ENCODE measurements at places on chromosomes 7 and 10. TPM values are rescaled to one million over a fixed set of nuclear protein-coding genes. Genes with fewer than 3 reads are reported as not detected.

- no peak for DNase-seq
Measured at GRCh38 chr7:123431075-123431614, 103.2 kb downstream of the IQUB start.

- no peak for DNase-seq
Measured at GRCh38 chr10:3528823-3529403, 256.1 kb downstream of the KLF6 start.

- no peak for DNase-seq
Measured at GRCh38 chr7:128281605-128282380, 40.7 kb downstream of the LEP start.

DNA sequence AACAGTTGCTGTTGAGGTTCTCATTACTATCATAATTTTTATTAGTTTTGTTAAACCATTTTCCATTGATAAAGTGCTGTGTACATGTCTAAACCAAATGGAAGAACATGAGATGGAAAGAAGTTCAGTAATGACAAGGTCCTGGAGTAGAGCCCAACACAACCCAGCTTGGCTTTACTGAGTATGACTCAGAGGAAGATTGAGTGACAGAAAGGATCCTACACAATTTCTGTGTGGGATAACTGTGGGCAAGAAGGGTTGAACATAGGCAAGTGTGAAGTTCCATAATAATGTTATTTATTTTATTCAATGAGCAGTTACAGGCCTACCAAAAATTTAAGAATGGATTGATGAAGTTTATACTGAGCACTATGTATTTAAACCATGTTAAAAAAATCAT lies 15.9 kb downstream of the PRKG1 start:
- no peak for DNase-seq

DNA sequence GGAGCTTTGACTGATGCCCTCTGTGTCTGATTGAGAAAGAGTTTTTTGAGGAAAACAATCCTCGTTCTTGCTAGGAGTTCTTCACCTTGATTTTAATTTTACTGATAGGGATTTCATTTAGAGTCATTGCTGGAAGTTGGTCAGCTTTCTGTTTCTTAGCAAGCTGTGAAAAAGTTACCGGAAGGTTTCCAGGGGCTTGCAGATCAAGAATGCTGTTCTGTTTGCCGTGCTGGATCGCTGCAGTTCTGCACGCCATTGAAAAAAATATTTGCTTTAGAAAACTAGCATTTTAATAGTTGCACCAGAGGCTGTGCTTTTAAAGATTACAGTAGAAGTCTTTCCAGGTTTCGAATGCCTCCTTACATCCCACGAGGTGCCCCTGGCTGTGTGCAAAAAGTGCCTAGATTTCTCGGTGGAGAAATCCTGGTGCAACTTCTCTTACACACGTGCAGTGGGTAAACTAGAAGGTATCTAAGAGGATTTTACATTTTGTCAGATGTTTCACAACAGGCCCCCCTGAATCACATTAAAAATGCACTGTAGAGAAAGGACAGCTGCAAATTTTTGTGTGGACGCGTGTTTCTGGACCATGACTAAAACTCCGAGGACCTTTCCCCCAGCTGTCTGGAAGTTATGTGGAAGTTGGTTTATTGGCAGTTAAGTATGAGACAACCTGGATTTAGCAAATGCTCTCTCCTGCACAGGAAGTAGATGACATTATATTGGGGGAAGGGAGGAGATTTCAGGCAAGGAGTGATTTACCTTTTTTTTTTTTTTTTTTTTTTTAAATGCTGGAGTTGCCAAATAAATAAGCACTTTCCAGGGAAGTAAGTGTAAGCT lies 5.8 kb downstream of the TCF7L2 start:
- DNase-seq, result no peak

- DNase-seq, result peak; percentile 66
Measured at GRCh38 chr7:132149436-132150304, 426.6 kb downstream of the PLXNA4 start.

- DNase-seq, result no peak
Measured at GRCh38 chr7:75842836-75843446, 29.3 kb upstream of the CCL24 start.

DNA sequence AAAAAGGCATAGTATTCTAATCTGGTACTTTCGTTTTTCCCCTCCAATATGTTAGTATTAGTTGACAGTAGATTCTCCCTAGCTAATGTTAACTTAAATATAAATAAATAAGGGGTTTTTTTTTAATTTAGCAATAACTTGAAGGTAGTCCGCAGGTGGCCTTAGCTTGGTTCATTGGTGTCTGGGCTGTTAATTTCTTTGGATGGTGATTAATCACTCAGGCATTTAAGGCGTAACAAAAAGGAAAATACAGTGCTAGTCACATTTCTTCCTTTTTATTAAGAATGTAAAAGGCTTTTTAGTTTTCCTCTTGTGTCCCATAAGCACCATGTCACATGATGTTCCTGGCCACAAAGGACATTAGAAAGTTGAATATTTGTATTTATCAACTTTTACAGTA lies 161.0 kb upstream of the POT1 start:
- DNase-seq, result no peak

DNA sequence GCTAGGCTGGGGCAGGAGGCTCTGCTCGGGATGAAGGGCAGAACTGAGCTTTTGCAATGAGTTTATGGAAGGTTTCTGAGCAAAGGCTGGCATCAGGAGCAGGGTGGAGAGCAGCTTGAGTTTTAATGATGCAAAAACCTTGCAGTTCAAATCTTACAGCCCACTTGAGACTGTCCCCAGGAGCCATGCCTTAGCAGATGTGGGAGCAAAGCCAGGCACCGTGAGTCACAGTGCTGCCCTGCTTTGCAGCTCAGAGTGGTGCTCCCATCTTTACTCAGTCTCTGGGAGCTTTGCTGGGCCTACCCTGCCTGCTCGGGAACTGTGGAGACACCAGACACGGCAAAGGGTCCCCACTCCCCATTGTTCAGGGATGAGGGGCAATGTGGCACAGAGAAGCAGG lies 122.4 kb upstream of the NPS start:
- no peak for DNase-seq

- no peak for DNase-seq
Measured at GRCh38 chr7:47584536-47584895, 2.6 kb upstream of the TNS3 start.

GRCh38 chr10:116210588-116211346 lies 62.2 kb downstream of the GFRA1 start:
- no peak for DNase-seq

DNA sequence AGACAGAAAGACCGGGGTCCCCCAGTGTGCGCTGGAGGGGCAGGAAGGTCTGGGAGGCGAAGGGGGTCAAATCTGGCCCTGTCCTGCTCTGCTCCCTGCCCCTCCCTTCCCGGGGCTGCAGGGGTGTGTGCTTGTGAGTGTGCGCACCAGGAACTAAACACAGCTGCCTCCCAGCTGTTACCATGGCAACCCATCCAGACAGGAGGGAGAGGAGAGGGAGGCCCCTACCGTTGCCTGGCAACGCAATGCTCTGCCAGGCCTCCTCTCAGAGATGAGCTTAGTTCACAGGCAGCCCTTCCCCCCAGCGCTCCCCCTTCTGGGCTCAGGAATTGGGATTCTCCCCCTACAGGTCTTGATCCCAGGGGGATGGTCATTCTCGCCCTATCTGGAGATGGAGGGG lies 6.1 kb downstream of the NYAP1 start:
- DNase-seq, result peak; percentile 92

DNA sequence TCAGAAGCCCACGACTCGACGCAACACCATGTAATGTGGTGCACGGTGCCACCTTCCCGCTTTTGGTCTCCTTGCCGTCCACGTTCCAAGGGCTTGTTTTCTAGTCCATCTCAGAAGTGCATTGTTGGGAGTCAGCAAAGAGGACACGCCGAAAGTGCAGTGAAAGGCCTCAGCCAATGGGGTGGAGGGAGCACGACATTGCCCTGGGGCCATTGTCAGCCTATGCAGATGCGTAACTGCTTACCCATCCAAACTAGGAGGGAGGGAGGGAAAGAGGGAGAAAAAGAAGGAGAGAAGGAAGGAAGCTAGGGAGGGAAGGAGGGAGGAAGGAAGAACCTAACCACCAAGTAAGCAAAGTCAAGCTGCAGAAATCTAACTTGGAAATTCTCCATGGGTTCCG lies 202.4 kb downstream of the CCDC3 start:
- DNase-seq, result no peak

DNA sequence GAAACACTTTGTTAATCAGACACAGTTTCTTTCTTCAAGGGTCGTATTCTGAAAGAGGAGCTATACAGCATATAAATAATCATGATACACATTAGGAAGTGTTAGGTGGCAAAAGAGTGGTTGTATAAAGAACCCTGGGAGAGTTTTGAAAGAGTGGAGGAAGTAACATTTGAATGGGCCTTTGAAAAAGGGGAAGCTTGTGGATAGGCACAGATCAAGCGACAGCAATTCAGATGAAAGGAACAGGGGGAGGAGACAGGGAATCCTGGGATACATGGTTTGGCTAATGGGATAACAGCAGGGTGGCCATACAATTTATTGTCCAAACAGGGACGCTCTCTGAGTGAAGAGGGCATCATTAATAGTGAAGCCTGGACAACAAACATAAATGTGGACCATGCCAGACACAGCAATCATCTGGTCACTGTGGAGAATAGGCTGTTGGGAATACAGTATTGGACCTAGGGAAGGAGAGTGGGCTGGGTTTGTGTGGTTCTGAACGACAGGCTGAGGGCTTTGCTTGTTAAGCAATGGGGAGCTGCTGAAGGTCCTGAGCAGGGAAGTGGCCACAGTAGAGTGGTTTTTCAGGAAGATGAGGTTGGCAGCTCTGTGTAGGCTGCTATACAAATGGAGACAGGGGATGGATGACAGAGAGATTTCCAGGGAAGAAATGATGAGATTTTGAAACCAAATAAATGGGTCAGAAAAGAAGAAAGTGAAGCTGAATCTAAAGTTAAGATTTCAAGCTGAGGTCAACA lies 75.9 kb downstream of the ICA1 start:
- DNase-seq, result no peak

DNA sequence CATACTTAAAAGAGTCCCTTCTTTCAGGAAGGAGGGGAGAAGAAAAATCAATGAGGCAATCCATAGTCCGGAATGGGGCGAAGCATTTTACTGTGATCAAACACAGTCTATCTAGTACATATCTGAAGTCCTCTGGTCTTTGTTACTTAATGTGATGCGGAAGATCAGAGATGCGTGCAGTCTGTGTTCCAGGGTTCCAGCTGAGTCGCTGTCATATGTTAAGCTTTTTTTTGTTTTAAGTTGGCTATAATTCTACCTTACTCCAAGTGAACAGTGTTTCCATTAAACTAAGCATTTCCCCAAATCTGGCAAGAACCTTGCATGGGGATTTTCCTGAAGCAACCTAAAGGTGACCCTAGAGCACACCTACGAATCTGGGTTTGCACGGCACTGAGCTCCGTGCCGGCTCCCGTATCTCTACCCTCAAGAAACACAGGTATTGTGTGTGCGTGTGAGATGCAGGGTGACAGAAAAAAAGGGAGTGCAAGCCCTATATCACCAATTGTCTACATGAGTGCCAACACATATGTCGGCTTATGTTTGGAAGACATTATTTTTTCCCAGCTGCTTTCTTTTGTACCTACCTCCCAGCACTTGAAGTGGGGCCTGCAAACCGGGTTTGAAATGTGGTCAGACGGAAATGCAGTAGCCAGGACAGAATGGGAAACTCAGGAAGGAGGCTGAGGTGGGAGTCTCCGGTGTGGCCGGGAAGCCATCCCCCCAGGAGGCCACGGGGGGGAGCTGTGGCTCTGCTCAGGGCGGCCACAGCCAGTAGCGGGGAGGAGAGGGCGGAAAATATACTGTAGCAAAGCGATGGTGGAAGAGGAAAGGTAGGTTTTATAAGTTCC lies 435.8 kb upstream of the MGMT start:
- peak; percentile 87 for DNase-seq

- DNase-seq, result no peak
Measured at GRCh38 chr7:130904031-130904757, 170.2 kb upstream of the KLF14 start.

DNA sequence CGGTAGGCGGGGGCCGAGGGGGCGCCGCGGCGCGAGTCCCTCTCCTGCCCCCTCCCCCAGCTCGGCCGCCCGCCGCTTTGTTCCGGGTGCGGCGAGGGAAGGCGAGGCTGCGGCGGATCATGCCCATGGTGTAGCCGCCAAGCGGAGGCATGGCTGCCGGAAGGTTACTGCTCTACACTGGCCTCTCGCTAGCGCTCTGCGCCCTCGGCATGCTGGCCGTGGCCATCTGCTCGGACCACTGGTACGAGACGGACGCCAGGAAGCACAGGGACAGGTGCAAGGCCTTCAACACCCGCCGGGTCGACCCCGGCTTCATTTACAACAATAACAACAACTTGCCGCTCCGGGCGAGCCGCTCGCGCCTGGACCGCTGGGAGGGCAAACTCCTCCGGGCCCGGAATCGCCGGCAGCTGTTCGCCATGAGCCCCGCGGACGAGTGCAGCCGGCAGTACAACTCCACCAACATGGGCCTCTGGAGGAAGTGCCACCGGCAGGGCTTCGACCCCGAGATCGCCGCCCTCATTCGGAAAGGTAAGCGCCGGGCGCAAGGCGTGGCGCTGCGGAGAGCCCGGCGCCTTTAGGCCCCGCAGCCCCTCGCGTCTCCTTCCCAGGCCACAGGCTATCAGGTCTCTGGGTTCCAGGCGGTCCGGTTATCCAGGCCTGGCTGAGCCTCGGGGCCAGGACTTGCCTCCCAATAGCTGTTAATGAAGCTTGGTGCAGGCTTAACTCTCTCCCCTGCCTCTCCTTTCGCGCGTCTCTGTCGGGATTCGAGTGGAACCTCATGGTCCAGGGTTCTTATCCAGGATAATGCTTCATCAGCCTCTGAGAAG lies 513 bp downstream of the TMEM178B start:
- peak; percentile 67 for DNase-seq

DNA sequence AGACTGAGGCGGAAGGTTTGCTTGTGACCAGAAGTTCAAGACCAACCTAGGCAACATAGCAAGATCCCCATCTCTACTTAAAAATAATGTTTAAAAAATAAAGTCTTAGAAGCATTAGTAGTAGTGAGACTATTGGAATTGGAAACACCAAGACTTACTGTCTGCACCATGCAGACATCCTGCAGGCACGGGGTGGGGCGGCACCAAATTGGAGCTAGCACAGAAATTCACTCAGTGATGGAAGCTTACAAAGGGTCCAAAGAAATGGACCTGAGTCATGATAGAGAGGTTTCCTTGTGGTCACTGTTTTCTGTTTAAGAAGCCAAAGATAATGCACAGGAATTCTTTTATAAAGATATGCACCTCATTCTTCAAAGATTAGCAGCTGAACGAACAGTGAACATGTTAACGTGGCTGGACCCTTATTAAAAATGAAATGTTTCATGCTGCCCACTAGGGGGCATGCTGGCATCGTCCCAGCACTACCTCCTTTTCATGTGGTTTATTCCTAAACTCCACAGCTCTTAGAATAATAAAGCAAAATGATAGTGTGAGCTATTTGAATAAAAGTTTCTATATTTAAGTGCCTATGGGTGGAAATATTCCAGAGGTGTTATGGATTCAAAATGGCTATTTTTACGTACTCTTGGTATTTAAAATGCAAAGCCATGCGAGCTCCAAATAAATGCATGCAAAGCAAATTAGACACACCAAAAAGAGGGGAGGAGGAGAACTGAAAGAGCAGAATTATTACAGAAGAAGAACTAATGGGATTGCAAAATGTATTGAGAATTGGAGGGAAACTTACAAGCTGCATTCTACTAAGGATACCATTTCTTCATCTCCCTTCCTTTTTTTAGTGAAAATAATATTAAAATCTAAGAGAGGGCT lies 28.6 kb downstream of the PDSS1 start:
- DNase-seq, result peak; percentile 40

- no peak for DNase-seq
Measured at GRCh38 chr7:154546946-154547587, 455.9 kb downstream of the PAXIP1 start.

MRC1 gene
- total RNA-seq, result 7.9 TPM

SEMA3E gene
- total RNA-seq, result 0.96 TPM

FOXL3 gene
- total RNA-seq, result not detected

STEAP4 gene
- total RNA-seq, result not detected

ZPBP gene
- total RNA-seq, result not detected

TYW1B gene
- total RNA-seq, result 5.0 TPM

FAM25G gene
- not detected for total RNA-seq

TUBAL3 gene
- total RNA-seq, result not detected

AASS gene
- total RNA-seq, result 37.0 TPM

Data from glutamatergic neuron (in vitro differentiated cells).